ENCODE measurements at places on chromosomes 12 and 14.

DNA sequence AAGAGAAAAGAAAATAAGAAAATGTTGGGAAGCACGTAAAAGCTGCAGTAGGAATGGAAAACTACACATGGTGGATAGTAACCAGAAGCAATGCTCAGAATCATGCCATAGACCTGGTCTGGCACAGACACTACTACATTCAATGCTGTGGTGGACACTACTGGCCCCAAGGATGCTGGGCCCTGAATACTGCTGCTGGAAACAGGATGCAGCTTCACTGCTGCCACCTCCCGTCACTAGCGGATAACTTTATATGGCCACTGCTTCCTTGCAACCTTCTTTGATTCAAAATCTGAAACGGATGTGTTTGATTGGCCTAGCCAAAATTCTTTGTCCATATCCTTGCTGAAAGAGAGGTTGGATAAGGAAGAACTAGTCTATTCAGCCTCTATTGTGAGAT, 30.7 kb downstream of the ADCY6 start:
- no peak for DNase-seq

DNA sequence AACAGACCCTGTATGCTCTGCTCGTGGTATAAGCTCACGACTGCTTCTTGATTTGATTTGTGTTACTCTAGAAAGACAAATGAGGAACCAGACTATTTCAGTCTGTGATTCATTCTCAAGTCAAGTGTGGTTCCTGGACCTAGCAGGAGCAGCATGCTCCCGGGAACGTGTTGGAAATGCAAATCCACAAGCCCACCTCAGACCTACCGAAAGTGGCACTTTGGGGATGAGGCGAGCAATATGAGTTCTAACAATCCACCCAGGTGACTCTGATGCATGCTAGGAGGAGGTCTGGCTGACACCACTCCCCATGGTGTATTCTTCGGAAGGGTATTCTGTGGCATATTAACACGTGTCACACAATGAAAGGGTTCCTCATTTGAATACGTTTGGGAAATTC, 59.5 kb upstream of the TMX1 start:
- DNase-seq = no peak

DNA sequence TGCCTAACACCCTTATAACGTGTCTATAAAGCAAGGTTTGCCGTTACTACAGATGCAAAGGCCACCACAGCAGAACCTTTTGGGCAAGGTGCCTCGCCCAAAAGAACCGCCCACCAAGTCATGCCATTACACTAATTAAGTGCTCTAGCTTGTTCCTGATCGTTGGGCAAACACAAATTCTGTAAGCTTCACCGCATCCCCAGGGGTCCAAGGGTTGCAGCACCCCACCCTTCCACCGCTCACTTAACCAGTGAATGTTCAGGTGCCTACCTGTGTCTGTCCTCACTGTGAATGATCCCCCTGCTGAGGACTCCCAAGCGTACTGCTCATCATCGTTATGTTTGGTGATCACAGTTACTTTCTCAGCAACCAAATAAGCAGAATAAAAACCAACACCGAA, 1.4 kb downstream of the HSP90AA1 start:
- DNase-seq = no peak

GRCh38 chr12:68686262-68686594, 550 bp upstream of the NUP107 start:
- DNase-seq = no peak

DNA sequence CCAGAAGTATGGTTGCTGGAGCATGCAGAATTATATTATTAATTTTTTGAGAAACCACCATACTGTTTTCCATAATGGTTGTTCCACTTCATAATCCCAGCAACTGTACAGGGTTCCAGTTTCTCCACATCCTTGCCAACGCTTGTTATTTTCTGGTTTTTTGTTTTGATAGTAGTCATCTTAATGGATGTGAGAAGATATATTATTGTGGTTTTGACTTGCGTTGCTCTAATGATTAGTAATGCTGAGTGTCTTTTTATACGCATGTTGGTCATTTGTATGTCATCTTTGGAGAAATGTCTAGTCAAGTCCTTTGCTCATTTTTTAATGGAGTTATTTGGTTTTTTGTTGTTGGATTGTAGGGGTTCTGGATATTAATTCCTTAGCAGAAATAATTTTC, 58.1 kb downstream of the DAAM1 start:
- no peak for DNase-seq

GRCh38 chr12:26870491-26871419, 37.8 kb upstream of the ITPR2 start:
- DNase-seq = peak; percentile 36

- no peak for DNase-seq
These were observed 512 bp downstream of the ACTR10 start for GRCh38 chr14:58200480-58200841.

DNA sequence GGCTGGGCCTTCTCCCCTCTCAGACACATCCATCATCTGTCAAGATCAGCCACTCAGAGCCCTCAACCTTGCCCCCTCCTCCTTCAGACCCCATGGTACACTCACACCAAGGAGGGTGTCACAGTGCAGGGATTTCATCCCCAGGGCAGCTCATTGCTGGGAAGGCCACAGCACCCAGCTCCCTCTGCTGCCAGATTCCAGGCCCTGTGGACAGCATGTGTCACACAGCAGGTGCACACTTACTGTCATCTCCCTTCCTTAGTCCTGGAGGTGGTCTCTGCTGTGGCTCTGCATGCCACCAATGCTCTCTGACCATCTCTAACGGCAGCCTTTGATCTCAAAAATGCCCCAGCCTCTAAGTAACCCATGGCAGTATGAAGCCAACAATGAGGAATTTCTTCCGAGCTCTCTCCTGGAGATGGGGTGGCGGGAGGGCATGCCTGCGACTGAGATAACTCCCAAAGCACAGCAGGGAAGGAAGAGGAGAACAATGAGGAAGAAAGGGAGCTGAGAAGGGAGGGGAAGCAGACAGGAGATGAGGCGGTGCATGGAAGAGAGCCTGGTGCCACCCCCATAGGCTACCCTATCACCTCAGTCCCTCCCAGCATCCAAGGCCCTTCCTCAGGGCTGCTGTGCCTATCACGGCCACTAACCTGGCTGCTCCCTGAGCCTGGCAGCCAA, 101.0 kb downstream of the SINHCAF start:
- DNase-seq = no peak

DNA sequence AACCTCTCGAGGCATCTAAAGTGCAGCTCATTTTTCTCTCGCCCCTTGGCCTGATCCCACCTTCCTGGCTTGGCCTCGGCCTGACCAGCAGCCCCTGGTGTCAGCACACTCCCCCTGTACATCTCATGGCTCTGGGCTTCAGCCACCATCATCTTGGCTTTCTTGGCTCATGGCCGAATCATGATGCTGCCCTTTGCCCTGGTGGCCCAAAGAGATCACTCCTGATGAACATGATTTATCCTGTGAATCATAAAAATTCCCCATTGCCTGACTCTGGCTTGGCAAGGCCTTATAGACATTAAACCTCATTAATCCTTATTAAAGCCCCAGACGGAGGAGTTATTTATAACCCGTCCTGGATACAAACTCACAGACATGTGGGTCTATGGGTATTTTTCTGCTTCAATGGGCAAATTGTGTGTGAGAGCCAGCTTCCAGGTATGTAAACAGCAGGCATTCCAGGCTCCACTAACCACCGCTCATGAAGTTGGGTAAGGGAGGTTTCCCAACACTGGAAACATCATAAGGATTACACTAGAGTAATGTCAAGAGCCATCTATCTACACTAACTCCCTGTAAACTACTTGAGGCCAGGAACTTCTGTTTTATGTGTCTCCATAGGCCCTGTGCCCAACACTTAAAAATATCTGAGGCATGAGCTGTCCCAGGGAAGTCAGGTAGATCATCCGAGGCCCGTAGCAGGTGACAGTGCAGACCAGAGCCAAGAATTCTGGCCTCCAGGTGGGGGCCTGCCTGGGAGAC, 171.2 kb downstream of the TTC8 start:
- DNase-seq = peak; percentile 82

- DNase-seq = peak; percentile 35
These were observed 232.8 kb upstream of the FBXO33 start for GRCh38 chr14:39665075-39665475.

DNA sequence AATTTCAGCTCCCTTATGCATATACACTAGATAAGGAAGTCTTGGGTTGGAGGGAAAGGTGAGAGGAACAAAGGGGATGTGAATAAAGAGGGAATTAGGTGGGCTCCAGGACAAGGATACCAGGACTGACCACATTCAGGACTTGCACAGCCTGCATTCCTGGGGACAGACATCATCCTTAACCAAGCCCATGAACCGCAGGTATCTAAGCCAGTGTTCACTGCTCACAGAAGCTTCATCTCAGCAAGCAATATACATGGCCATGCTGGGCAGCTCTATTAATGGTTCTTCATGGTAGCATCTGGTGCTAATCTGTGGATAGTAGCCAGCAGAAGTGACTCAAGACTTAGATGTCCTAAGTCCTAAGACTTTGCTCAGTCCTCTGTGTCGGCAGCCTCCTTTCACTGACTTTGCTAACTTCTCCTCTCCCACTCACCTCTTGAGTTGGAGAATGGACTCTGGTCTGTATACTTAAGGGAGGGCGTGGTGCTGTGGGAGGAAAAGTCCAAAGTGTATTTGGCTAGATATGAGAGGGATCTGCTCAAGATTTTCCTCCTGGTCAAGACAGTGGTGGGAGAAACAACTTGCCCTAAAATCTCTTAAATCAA, 136.1 kb downstream of the ASCL1 start:
- DNase-seq = no peak

DNA sequence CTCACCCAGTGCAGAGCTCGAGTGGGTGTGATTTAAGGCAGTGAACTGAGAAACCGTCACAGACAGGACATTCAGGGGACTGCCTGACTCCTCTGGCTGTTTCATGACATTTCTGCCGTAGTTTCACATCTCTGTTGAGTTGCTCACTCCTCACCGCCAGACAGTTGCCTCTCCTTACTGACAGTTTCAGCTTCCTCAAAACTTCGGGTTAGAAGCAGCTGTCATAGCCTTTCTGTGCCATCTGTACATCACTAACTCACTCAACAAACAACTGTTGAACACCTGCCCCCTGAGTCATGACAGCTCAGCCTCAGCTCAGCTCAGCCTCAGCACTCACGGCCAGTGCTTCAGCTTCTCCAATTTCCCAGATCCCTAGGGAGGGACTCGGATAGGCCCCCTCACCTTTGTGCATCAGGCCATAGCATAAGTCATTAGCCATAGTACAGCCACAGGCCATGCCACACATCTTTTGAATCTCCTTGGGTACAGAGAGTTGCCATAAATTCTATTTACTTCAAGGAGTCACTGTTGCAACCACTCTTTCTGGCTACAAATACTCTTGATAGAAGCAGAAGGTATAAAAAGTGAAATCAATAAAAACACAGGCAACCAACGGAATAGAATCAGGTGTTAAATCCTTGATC, 6.2 kb upstream of the SLC15A4 start:
- DNase-seq = no peak

GRCh38 chr14:63852271-63852816, 460 bp upstream of the SYNE2 start:
- DNase-seq = peak; percentile 9

DNA sequence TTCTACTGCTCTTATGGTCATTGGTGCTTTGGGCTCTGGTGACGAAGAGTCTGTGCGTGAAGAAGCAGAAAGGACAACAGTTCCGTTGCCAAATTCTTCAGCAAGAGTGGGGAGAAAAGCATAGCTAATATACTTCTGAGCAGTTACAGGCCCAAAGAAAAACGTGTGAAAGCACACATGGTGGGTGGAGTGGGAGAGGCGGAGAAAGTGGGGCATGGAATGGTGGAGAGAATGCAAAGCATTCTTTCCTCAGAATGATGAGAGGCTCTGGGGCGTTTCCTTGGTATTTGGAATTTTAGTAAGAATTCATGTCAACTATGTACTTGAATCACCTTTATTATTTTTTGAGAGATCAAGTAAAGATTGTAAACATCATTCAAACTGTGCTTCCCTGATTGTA, 396.1 kb downstream of the NAV3 start:
- peak; percentile 9 for DNase-seq

- no peak for DNase-seq
These were observed 157.4 kb downstream of the LRRK2 start for GRCh38 chr12:40382217-40382616.

- DNase-seq = peak; percentile 43
These were observed 266.3 kb upstream of the DIO2 start for GRCh38 chr14:80477388-80478160.

- no peak for DNase-seq
These were observed 209.9 kb downstream of the ITPR2 start for GRCh38 chr12:26623136-26623535.

GRCh38 chr14:57987596-57988300, 121.9 kb upstream of the SLC35F4 start:
- no peak for DNase-seq

DNA sequence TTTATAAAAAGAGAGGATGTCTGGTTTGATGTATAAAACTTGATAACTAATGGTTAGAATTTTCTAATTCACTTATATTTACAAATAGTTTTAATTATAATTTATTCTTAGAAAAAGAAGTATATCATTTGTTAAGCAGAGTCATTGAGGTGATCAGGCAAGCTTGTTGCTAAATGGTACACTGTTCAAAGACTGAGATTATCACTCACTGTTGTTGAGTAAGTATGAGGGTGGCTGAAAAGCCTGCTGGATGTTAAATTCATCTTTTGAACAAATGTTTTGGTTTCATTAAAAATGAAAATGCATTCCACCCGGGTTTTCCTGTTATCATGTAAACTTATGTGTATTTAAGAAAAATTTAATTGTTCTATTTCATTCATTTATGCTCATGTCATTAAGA, 451.8 kb downstream of the ADAMTS20 start:
- DNase-seq = no peak

DNA sequence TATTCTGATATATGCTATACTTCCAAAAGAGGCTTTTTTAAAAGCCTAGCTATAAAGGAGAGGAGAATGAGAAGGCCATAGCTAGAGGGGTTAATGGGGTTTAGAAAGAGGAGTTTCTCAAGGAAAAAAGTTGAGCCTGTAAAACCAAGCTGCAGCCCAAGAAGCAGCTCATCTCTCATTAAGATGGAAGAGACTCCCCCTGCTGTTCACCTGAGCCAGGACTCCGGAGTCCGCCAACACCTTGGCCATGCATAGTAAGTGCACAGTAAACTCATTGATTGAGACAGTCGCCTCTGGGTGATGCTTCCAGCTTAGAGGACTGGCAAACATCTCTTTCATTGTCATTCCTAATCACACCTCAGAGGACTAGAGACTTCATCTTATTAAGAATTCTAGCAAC, 46.2 kb downstream of the ANO2 start:
- DNase-seq = no peak

DNA sequence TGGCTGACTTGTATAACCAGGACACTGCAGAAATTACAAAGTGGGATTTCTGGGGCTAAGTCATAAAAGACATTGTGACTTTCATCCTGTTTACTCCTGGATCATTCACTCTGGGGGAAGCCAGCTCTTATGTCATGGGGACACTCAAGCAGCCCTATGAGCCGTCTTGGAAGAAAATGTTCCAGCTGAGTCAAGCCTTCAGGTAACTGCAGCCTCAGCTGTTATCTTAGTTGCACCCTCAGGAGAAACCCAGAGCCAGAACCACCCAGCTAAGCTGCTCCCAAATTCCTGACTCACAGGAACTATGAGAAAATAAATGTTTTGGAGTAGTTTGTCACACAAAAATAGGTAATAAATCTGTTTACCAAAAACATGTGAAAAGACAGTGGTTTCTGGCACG, 43.1 kb upstream of the GXYLT1 start:
- no peak for DNase-seq

All from fibroblast of skin of right quadriceps (primary cell).